ENCODE measurements at places on chromosomes 7 and 10.

DNA sequence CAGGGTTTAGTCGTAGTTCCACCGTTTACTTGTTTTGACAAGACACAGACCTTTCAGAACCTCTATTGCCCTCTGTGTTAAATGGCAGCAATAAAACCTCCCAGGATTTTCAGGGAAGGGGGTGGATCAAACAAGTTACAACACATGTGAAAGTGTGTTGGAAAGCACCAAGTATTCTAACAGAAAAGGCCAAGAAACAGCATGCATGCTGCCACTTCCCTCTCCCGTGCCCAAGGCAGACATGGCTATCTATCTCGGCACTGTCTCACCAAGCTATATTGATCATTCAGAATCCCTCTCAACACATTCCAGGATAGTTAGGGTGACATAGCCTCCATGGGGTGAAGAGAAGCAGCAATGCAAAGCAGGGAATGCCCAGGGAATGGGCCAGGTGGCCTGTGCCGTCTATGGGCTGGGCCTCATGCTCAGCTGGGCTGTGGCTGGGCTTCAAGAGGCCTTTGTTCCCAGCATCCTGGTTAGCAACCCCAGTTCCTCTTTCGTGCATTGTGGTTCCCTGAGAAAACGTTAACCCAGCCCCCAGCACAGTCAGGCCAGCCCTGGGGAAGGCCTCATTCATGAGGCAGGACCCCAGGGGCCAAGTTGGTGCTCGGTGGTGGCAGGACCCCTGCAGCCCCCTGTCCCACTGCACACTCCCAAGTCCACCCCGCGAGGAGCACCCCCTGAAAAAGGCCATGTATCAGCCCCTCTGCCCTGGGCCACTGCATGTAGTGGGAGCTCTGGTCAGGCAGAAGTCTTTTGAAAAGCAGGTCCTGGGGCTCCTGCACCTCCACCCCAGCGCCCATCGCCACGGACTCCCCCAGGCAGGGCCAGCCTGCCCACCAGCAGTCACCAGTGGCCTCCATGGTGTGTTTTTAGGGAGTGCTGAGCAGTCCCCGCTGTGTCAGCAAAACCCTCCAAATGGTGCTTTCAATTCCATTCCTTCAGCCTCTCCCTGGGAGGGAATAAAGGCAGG, 25.5 kb downstream of the VSIR start:
- H3K36me3 ChIP-seq, result peaks cover 68% of the 10 kb centered on the region
- peak overlapping the region; percentile 97 for H3K27ac ChIP-seq
- no peaks in the 10 kb centered on the region for H3K27me3 ChIP-seq
- H3K4me1 ChIP-seq, result peaks cover 97% of the 10 kb centered on the region

- no peak overlapping the region for H3K4me3 ChIP-seq
- no peaks in the 10 kb centered on the region for H3K36me3 ChIP-seq
- no peak for DNase-seq
- no peak overlapping the region for H3K27ac ChIP-seq
- H3K27me3 ChIP-seq, result no peaks in the 10 kb centered on the region
- no peaks in the 10 kb centered on the region for H3K4me1 ChIP-seq
Observed at GRCh38 chr7:132750530-132751217, 174.4 kb upstream of the PLXNA4 start.

- H3K36me3 ChIP-seq, result no peaks in the 10 kb centered on the region
- no peak for DNase-seq
- no peak overlapping the region for H3K4me3 ChIP-seq
- no peak overlapping the region for H3K27ac ChIP-seq
Observed at GRCh38 chr10:132063432-132063831, 2.3 kb upstream of the JAKMIP3 start.

DNA sequence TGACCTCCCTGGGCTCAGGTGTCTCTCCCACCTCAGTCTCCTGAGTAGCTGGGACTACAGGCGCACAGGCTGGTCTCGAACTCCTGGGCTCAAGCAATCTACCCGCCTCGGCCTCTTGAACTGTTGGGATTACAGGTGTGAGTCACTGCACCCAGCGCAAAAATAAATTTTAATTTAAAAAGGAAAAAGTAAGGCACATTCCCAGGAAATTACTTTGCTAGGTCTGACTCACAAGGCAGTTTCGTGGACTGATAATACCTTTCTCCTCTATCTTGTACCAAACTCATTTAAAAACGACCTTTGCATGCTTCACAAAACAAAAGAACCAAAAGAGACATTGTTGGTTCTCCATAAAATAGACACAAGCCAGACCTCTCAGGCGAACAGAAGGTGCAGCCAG, 29.7 kb downstream of the PARP12 start:
- H3K27me3 ChIP-seq, result no peaks in the 10 kb centered on the region
- no peak for DNase-seq
- H3K4me3 ChIP-seq, result no peak overlapping the region
- H3K27ac ChIP-seq, result no peak overlapping the region
- H3K36me3 ChIP-seq, result peaks cover 75% of the 10 kb centered on the region
- H3K4me1 ChIP-seq, result peaks cover 39% of the 10 kb centered on the region

GRCh38 chr7:2037808-2038522, 194.8 kb downstream of the MAD1L1 start:
- DNase-seq, result peak; percentile 46
- peak overlapping the region; percentile 93 for H3K27ac ChIP-seq
- H3K4me1 ChIP-seq, result peaks cover 56% of the 10 kb centered on the region
- H3K4me3 ChIP-seq, result peak overlapping the region; percentile 79
- peaks cover 7% of the 10 kb centered on the region for H3K36me3 ChIP-seq

- peaks cover 10% of the 10 kb centered on the region for H3K36me3 ChIP-seq
- H3K27me3 ChIP-seq, result no peaks in the 10 kb centered on the region
- H3K27ac ChIP-seq, result no peak overlapping the region
- no peak overlapping the region for H3K4me3 ChIP-seq
Observed at GRCh38 chr10:50501478-50501877, 122.3 kb downstream of the SGMS1 start.

DNA sequence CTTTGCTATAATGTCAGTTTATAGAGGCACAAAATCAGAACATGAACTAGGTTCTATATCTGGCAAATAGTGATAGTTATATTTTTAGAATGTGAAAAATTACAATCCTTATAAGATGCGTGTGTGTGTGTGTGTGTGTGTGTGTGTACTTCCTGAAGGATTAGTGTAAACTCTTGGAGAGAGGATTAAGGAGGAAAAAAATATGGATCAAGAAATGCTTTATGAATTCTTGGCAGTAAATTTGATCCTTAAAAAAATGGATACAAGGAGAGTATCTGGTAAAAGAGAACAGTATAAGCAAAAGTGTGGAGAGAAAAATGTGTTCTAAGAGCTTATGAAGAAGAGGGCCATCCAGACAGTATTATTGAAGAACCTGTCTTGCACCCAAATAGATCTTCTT, 484.3 kb downstream of the ADRA2A start:
- no peak overlapping the region for H3K4me3 ChIP-seq
- H3K36me3 ChIP-seq, result no peaks in the 10 kb centered on the region
- no peaks in the 10 kb centered on the region for H3K4me1 ChIP-seq
- no peak for DNase-seq
- no peak overlapping the region for H3K27ac ChIP-seq

- DNase-seq, result no peak
- H3K27me3 ChIP-seq, result no peaks in the 10 kb centered on the region
- H3K4me1 ChIP-seq, result peaks cover 23% of the 10 kb centered on the region
- peaks cover 46% of the 10 kb centered on the region for H3K36me3 ChIP-seq
- H3K27ac ChIP-seq, result no peak overlapping the region
- no peak overlapping the region for H3K4me3 ChIP-seq
Observed at GRCh38 chr10:7311218-7311849, 99.5 kb downstream of the SFMBT2 start.

DNA sequence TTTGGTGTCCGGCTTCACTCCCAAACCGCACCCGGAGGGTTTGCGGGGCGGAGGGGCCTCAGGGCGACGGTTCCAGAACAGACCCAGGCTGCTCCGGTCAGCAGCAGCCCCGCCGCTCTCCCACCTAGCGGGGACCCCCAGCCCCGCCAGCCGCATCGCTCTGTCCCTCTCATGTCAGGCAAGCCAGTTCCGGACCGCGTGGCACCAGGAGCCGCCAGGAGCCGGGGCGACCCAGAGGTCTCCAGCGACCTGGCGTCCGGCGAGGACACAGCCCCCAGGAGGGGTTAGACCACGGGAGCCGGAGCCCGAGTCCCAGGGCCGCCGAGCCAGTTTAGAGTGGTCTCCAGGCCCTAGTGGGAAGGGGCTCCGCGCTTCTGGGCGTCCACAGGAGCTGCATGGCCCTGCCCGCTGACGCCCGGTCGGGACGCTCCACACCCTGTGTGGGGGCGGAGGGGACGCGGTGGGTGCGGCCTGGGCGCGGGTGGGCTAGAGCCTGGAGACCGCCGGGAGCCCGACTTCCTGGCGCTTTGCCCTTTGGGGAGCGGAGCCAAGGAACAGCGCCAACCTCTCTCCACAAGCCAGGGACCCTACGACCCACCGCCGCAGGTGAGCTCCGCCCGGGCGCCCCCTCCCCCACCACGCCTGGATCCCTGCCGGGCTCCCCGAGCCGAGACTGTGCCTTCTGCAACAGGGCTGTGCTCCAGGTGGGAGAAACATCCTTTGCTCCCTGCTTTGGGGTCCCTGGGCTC, 43.4 kb downstream of the ZNF117 start:
- H3K36me3 ChIP-seq, result no peaks in the 10 kb centered on the region
- H3K4me3 ChIP-seq, result no peak overlapping the region
- H3K4me1 ChIP-seq, result no peaks in the 10 kb centered on the region

- H3K36me3 ChIP-seq, result peaks cover 15% of the 10 kb centered on the region
- peaks cover 57% of the 10 kb centered on the region for H3K4me1 ChIP-seq
- no peak for DNase-seq
- no peaks in the 10 kb centered on the region for H3K27me3 ChIP-seq
- peak overlapping the region; percentile 83 for H3K4me3 ChIP-seq
Observed at GRCh38 chr7:149285603-149286002, 23.6 kb downstream of the ZNF783 start.

GRCh38 chr7:151581741-151582140, 62.0 kb upstream of the RHEB start:
- DNase-seq, result no peak
- H3K4me1 ChIP-seq, result peaks cover 2% of the 10 kb centered on the region
- H3K27me3 ChIP-seq, result no peaks in the 10 kb centered on the region
- H3K4me3 ChIP-seq, result no peak overlapping the region
- H3K36me3 ChIP-seq, result peaks cover 18% of the 10 kb centered on the region

- H3K4me1 ChIP-seq, result peaks cover 78% of the 10 kb centered on the region
- H3K27me3 ChIP-seq, result no peaks in the 10 kb centered on the region
- peak overlapping the region; percentile 94 for H3K27ac ChIP-seq
- no peak overlapping the region for H3K4me3 ChIP-seq
Observed at GRCh38 chr10:72329290-72330068, 25.2 kb downstream of the DNAJB12 start.

DNA sequence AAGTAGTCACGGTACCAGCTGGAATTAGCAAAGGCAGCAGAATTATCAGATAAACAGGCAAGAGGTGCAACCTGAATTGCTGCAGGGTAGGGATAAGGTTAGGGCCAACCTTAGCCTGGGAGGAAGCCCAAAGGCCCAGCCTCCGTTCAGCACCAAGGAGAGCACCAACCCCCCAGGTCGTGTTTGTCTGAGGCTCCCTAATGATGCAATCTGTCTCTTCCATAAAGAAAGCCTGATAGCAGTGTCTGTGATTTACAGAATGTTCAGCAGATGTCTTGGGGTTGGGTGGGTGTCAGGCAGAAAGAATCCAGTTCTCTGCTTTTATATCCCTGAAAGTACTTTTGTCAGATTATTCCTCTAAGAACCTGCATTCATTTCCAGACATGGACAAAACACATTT, 328.4 kb upstream of the AOAH start:
- no peaks in the 10 kb centered on the region for H3K4me1 ChIP-seq
- H3K27me3 ChIP-seq, result no peaks in the 10 kb centered on the region
- no peak overlapping the region for H3K4me3 ChIP-seq
- no peak overlapping the region for H3K27ac ChIP-seq
- peak; percentile 37 for DNase-seq

- no peaks in the 10 kb centered on the region for H3K4me1 ChIP-seq
- no peak for DNase-seq
- H3K36me3 ChIP-seq, result no peaks in the 10 kb centered on the region
- no peak overlapping the region for H3K27ac ChIP-seq
Observed at GRCh38 chr10:17787087-17787961, 21.8 kb upstream of the MRC1 start.

- H3K4me1 ChIP-seq, result peaks cover 9% of the 10 kb centered on the region
- H3K4me3 ChIP-seq, result no peak overlapping the region
- H3K27me3 ChIP-seq, result no peaks in the 10 kb centered on the region
Observed at GRCh38 chr7:135175931-135176330, 5.4 kb upstream of the CYREN start.

DNA sequence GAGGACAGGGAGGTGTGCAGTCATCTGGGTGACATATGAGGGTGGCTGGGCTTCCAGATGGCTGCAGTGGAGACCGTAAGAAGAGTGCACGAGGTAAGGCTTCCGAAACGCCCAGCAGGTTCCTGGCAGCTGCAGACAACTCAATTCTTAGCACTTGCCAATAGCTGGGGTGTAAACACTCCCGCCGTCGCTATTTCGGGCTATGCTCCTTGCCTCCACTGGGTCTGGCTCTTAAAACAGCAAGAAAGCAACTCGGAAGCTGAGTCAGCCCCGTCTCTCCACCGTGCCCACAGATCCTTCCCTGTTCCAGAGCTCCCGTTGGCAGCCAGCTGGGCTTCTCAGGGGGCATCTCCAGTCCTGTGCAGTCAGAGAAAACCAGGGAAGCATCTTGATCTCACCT, 6.1 kb upstream of the PDGFA start:
- H3K27me3 ChIP-seq, result peaks cover 32% of the 10 kb centered on the region
- peaks cover 2% of the 10 kb centered on the region for H3K4me1 ChIP-seq
- H3K27ac ChIP-seq, result no peak overlapping the region
- H3K4me3 ChIP-seq, result no peak overlapping the region
- H3K36me3 ChIP-seq, result no peaks in the 10 kb centered on the region
- DNase-seq, result no peak

- H3K4me1 ChIP-seq, result peaks cover 22% of the 10 kb centered on the region
- H3K36me3 ChIP-seq, result peaks cover 40% of the 10 kb centered on the region
- H3K27me3 ChIP-seq, result no peaks in the 10 kb centered on the region
- H3K4me3 ChIP-seq, result no peak overlapping the region
Observed at GRCh38 chr10:11249152-11249807, 231.6 kb downstream of the CELF2 start.

GRCh38 chr7:112157072-112157471, 49.1 kb downstream of the DOCK4 start:
- peaks cover 11% of the 10 kb centered on the region for H3K27me3 ChIP-seq
- H3K27ac ChIP-seq, result no peak overlapping the region
- DNase-seq, result no peak

DNA sequence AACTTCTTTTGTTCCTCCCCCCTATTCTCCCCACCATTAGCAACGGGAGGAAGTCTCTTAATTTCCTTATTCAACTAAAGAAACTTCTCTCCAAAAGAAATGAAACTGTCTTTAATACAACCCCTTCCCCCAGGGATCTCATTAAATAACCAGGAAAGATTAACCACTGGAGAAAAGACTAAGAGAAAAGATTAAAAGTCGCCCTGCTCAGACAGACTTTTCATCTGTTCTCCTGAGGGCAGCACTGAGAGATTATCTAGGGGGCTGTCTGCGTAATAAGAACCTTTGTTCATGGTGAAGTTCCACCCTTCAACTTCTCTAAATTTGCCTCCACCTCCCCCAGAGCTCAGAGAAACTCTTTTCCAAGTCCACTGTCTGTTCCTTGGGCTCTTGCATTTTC, 105.5 kb downstream of the HGF start:
- no peak overlapping the region for H3K4me3 ChIP-seq
- DNase-seq, result no peak
- no peaks in the 10 kb centered on the region for H3K27me3 ChIP-seq
- no peak overlapping the region for H3K27ac ChIP-seq

DNA sequence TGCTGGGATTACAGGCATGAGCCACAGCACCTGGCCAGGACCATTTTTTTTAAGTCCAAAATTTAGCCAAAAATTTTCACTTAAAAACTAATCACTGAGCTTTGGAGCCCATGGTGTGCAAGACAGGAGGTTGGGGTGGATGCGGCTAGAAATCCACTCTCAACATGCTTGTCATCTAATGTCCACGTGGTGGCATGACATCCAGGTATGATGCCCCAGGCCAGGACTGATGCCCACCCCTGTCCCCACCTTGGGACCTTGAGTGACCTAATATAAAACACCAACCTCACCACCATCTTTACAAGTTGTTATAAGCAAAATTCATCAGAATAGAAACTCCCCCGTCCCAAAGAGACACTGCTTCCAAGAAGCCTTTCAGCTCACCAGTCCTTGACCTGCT, 20.4 kb upstream of the IMPDH1 start:
- no peak for DNase-seq
- no peak overlapping the region for H3K27ac ChIP-seq

Data from activated CD4-positive, alpha-beta T cell treated with anti-CD3 and anti-CD28 coated beads, Interleukin-2, amount 10 ng/mL, durations not matched to agents 7 days and 5 days (primary cell).